Fibroblast of lung (primary cell): ENCODE measurements at places on chromosomes 2 and 18. TPM values are rescaled to one million over a fixed set of nuclear protein-coding genes. Genes with fewer than 3 reads are reported as not detected.

UGT1A8 gene
- polyA plus RNA-seq = not detected in 2 replicates

CAVIN2 gene
- 25.1 and 26.4 TPM in 2 replicates for polyA plus RNA-seq

CAPN13 gene
- not detected in 2 replicates for polyA plus RNA-seq

LONRF2 gene
- 0.01 and 0.03 TPM in 2 replicates for polyA plus RNA-seq

STAT4 gene
- polyA plus RNA-seq = 0.38 and 1.2 TPM in 2 replicates

COL5A2 gene
- polyA plus RNA-seq = 93.1 and 353 TPM in 2 replicates

AMER3 gene
- polyA plus RNA-seq = not detected in 2 replicates

ALPI gene
- not detected in 2 replicates for polyA plus RNA-seq

DPYSL5 gene
- polyA plus RNA-seq = not detected in 2 replicates

KHK gene
- polyA plus RNA-seq = 0.17 and 0.54 TPM in 2 replicates

SCYGR4 gene
- polyA plus RNA-seq = not detected in 2 replicates
